Temporal lobe (tissue), 4 donors: ENCODE measurements at places on chromosomes 7 and 10. TPM values are rescaled to one million over a fixed set of nuclear protein-coding genes. Genes with fewer than 3 reads are reported as not detected.

Gene FUOM
- 2.2 TPM for total RNA-seq

Gene FGFR2
- 46.7 TPM for total RNA-seq

Gene SHH
- total RNA-seq, result 0.98 TPM

Gene CTBP2
- 36.4 TPM for total RNA-seq

Gene SPAM1
- not detected for total RNA-seq

Gene CBX3
- 166 TPM for total RNA-seq

Gene CTAGE6
- total RNA-seq, result 0.25 TPM

Gene RAMP3
- total RNA-seq, result 6.1 TPM

Gene C10orf90
- 0.49 TPM for total RNA-seq

Gene PPP1R17
- total RNA-seq, result 3.0 TPM

Gene ALOX5
- total RNA-seq, result 0.98 TPM

Gene ANKRD26
- 17.2 TPM for total RNA-seq

Gene FASTK
- 24.6 TPM for total RNA-seq

Gene NEUROD6
- total RNA-seq, result 325 TPM

Gene OR2A2
- total RNA-seq, result not detected

Gene SLC13A4
- total RNA-seq, result 7.4 TPM

Gene NUTM2B
- 0.74 TPM for total RNA-seq

Gene TEX36
- total RNA-seq, result not detected

Gene PRSS37
- total RNA-seq, result not detected

Gene SEMA3C
- total RNA-seq, result 327 TPM

Gene SPAG6
- total RNA-seq, result 1.2 TPM

Gene IDI2
- not detected for total RNA-seq

Gene SOSTDC1
- 19.2 TPM for total RNA-seq

Gene HOXA3
- not detected for total RNA-seq

Gene ING3
- 19.9 TPM for total RNA-seq

Gene FKBP9
- 33.9 TPM for total RNA-seq
